Left ventricle myocardium inferior (tissue), 1 donor: ENCODE measurements at places on chromosomes 1 and 21.
A peak's percentile ranks its signal among the peaks of the same experiment; 100 is the strongest.

GRCh38 chr1:243942196-243943150 lies 92.4 kb upstream of the AKT3 start:
- DNase-seq, result no peak

DNA sequence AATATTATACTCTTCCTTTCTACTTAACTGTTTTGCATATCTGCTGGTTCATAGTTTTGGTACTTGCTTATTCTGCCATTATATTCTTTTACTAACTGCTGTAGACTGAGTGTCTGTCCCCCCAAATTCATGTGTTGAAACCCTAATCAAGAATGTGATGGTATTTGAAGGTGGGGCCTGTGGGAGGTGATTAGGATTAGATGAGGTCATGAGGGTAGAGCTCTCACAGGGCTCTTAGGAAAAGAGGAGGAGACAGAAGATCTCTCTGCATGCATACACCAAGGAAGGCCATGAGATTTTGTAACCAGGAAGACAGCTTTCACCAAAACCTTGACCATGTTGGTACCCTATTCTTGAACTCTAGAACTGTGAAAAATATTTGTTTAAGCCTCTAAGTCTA lies 354.1 kb upstream of the B3GALT2 start:
- no peak for DNase-seq

DNA sequence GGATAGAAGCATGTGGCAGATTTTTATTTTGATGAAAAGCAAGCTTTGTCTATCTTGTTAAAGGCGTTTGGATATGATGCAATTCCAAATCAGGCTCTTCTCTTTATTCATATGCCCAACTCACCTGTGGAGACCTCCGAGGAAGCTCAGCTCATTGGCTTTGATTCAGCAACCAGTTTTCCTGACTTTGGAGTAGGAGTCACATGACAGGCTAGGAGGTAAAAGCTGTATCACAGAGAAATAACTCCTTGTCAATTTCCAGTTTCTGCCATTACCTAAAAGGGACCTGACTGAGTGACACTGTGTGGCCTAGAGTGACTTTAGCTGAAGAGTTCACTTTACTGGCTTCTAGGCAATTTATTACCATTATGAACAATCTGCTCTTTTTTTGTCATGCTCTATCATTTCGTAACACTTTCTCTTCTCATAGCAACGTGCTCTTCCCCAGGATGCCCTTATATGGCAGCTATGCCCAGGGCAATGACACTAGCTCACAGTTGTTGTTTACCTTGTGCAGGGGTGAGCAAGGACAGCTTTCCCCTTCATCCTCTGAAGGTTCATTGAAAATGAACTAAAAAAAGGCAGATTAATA lies 107.2 kb downstream of the KCNK1 start:
- no peak for DNase-seq

- DNase-seq, result no peak
These were observed 218.5 kb downstream of the NFIA start for GRCh38 chr1:61300899-61301298.

DNA sequence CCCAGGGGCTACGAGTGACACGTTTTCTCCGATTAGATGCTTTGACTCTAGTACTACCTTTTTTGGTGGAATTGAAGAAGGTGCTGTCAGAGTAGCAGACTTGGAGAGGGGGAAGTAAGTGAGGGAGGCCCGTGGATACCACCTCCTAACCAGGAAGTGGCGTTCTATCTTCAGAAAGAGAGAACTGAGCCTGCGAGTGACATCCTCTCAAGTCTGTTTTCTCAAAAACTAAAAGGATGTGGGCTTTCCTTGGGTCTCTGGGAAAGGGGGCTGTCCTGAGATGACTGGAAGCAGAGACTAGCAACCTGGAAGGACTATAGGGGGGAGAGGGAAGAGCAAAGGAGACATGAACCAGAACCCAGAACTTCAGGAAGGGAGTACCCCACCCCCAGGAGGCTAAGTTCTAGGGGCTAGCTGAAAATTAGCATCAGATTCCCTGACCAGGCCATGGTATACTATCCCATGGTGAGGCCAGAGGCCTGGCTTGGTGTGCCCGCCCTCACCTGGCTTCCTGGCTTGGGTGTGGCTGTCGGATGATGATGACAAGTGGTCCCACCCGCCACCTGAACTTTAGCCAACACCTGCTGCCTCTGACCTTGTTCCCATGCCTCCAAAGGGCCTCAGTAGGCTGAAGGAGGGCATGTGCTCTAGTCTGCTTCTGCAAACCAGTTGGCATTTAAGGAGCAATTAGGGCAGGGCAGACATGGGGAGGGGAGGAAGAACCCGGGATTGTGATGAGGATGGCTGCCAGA lies 49.1 kb downstream of the ATP2B4 start:
- DNase-seq, result no peak

DNA sequence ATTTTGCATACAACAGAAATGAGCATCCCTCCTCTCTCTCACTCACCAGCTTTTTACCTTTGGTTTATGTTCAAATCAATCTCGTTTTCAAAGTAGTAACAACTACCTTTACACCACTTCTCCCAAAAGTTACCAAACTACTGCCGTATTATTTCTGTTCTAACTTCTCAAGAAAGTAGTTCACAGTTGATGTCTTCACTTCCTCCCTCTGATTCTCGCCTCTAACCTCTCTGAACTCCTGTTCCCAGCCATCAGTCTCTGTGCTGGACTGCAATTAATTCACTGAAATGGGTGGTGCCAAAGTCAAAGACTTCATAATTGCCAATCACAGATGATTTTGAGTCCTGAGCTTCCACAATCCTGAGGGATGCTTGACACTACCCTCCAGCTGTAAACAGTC lies 54.0 kb downstream of the ZNF281 start:
- DNase-seq, result no peak

DNA sequence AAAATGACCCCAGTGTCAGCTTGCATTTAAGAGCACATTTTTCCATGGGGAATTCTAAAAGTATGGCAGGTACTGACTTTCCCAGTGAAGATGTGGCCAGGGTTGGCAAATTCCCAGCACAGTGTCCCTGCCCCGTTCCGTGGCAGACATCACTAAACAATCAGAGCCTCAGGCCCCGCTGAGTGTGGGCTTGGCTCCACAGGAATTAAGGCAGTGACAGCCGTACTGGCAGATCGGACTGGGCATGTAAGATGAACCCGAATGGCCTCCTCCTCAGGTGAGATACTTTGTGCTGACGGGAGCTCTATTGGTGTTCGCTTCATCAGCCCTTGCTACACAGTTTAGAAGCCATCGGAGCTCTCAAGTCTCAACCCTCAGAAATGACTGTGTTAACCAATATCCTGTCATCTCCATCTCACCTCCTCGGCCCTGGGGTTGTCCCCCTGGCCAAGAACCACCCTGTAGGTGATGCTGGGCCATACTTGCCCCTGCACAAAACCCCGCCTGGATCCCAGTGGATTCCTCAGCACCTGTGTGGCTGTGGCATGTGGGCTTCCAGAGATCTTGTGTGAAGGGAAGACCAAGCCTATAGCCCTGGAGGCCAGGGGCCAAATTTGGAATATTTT lies 29.0 kb upstream of the ABCG1 start:
- DNase-seq, result no peak

DNA sequence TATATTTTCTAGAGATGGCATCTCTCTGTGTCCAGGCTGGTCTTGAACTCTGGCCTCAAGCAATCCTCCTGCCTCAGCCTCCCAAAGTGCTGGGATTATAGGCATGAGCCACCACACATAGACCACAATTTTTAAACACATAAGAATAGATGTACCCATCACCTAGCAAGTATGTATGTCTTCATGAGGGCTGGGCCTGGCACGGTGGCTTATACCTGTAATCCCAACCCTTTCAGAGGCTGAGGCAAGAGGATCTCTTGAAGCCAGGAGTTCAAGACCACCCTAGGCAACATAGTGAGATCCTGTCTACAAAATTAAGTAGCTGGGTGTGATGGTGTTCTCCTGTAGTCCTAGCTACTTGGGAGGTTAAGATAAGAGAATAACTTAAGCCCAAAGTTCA lies 13.8 kb downstream of the UQCRH start:
- no peak for DNase-seq

DNA sequence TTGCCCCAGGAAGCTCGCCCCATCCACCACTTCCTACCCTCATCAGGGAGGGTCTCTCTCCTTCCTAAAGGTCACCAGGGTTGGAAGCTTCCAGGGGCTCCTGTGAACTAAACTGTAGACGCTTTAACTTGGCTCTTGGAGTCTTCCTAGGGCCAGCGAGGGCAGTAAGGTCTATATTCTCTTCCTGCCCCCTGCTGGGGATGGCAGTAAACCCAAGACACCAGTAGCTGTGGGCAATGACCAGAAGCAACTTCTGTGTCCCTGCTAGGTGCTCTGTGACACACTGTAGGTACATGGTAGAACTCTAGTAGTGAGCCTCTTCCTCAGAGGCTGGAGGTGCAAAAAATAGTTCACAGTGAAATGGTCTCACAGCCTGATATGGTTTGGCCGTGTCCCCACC lies 30.0 kb downstream of the KCND3 start:
- no peak for DNase-seq

DNA sequence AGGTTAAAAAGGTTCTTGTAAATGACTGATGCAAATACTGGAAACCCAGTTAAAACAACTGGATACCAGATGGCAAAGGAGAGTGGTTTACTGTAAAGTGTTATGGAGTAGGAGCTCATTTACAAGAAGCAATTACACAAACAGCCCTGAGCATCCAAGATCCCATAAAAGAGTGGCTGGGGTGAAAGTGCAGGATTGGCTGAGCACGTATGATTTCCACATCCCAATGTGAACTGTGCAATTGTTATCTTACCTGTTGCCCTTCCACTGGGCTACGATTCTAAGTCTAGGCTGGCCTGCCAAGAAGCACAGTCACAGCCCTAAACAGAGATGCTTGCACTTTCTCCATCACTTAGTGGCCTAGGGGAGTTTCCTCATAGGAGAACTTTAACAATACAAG lies 277.6 kb upstream of the RUNX1 start:
- no peak for DNase-seq

GRCh38 chr21:33844104-33844889 lies 71.3 kb downstream of the ATP5PO start:
- peak; percentile 32 for DNase-seq

DNA sequence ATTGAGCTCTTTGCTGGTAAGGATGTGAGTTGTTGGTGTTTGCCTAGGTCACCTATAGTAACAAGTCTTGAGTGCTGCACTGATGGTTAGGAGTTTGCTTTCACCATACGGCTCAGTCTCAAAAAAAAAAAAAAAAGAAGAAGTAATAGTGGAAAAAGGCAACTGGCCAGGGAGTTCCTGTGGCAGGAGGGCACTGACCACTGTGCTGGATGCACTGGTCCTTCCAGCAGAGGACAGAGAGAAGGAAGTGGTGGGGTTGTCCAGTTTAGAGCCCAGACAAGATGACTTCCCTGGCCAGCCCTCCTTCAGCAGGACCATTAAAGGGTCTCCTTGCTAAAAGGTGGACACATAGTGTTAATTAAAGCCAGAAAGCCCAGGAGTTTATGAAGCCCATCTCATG lies 11.9 kb upstream of the PTCH2 start:
- DNase-seq, result no peak

GRCh38 chr1:206445911-206446356 lies 24.3 kb upstream of the IKBKE start:
- DNase-seq, result no peak

GRCh38 chr1:165895451-165895871 lies 68.0 kb downstream of the UCK2 start:
- no peak for DNase-seq

GRCh38 chr1:180503280-180503862 lies 994 bp upstream of the ACBD6 start:
- DNase-seq, result no peak

GRCh38 chr21:42218836-42219605 lies at the start of gene ABCG1:
TSS of gene ABCG1 (plus strand) at chr21:42219140. CDS start at chr21:42219263, 123 bp downstream.
- DNase-seq, result peak; percentile 54

DNA sequence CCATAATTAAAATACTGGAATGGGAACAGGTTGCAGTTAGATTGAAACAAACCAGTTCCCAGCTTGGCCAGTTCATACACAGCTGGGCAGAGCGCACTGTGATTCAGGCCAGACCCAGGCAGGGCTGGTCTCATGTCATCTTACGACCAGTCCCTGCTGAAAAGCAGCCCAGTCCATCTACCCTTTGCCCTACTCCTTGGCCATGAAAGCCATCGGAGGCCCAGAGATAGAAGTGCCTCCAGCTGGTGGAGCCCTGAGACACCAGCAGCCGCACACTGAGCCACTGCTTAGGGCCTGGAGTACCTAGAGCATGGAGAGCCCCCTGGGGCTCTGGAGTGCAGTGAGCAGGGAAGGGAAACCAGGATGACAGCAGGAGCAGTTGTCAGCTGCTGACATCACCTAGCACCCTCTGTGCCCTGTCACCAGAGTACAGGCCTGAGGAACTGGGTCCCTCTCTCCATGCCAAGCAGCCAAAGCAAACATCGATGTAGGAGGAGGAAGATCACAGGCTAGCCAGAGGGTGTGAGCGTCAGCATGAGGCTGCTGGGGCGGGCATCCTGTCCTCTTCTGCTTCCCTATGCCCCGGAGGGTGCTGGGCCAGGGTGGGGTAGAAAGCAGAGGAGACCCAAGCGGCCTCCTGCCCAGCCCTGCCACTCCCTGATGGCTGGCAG lies 34.2 kb upstream of the TMEM125 start:
- no peak for DNase-seq

DNA sequence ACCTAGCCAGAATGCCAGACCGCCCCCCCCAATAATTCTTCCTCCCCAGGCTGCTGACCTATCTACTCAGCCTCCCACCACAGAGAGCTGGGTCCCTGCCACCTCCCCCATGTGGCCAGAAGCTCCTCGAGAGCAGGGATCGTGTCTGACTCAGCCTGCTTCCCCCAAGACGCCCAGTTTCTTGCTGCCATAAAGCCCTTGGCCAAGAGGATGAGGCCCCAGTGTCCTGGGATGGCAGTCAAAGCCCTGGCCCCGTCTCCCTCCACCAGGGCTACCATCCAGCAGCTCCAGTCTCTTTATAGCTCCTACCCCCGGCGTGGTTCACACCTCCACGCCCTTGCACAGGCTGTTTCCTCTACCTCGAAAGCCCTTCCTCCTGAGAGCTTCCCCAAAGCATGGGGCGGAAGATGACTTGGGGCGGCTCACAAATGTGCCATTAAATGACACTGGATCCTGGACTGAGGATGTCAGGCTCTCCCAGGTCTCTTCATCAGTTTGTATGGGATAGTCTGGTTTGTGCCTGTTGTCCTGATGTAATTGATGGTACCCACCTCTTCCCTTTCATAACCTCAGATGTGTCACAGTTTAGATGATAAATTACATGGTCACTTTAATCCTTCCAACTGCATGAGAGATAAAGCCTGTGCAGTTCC lies 13.2 kb downstream of the ADGRB2 start:
- DNase-seq, result no peak

DNA sequence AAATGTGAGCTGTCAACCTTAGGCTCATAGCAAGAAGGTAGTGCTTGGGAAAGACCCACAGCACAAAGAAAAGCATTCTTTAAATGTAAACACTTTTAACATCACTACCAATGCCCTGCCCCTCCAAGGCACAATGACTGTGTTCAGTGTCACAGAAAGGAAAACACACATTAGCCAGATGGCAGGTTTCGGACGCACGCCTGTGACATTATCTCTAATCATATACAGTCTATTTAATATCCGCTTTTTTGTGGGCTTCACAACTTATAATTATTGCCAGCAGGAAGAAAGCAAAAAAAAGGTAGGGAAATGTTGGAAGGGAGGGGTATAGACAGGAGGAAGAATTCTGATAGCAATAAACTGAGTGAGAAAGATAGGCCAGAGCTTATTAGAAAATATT lies 112.4 kb upstream of the BEND5 start:
- DNase-seq, result no peak

GRCh38 chr1:184033711-184034167 lies 3.8 kb downstream of the COLGALT2 start:
- no peak for DNase-seq
